Activated CD4-positive, alpha-beta T cell treated with anti-CD3 and anti-CD28 coated beads for 1 hour (primary cell): ENCODE measurements at places on chromosomes 13 and 19.

DNA sequence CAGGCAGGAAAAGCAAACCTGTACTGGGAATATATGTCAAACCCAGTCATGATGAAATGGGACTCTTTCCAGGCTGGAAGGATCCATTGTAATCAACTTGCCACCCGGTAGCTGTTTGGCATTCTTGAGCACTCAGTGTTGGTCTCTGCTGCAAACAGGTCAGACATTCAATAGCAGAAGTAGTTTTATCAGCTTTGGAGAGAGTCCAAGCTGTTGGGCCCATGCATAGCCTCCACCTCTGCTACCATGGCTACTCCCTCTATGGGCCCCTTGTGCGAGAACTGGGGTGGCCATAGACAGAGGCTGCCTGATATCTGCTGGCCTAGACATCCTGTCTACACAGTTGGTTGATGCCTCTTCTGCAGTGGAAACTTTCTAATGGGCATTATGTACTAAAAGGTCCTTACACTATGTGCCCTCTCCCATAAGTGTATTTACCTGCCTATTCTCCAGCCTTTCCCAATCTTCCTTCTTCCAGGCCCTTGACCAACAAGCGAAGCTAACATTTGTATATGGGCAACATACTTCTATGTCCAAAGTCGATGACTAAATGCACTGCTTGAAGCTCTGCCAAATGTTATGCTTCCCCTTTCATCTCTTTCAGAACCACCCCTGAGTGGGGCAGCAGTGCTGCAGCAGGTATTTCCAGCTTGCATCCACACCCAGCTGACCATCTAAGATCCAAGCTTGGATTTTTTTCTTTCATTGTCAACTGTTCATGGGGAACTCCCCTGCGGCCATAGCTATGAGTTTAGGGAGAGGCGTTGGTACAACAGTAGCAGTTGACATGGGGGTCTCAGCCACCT lies 5.3 kb upstream of the RNF6 start:
- no peak for DNase-seq

DNA sequence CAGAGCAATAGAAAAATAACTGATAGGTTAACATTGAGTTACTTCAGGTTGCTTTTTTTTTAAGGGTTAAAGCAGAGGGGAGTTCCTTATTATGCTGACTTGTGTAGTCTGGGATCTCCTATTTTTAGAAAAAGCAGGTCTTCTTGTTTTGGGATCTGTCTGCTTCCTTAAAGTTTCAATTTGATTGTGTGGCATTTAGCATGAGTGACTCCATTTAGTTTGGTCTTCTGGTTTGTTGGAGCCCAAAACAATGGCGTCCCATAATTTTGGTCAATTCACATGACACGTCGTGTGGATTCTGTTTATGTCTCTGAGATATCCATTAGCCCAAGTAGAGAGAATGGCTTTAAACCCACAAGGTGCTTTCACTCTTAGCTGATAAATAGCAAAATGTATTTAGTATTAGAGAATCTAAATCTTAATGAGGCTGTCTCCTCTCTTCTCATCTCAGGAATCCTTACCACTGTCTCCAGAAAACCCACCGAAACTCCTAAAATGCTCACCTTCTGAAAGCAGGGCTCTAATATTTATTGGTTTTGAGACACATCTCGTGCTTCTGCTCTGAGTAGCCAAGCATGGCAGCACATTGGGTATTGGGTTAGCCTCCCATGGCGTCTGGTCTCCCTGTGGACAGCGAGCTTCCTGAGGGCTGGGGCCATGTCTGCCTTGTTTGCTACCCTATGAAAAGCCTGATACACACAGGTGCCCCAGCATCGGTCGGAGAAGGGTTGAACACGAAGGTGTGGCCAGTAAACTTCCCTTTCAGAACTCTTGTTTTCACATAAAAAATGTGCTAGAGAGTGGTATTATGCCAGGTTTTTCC lies 67.2 kb upstream of the GPR183 start:
- DNase-seq = no peak

DNA sequence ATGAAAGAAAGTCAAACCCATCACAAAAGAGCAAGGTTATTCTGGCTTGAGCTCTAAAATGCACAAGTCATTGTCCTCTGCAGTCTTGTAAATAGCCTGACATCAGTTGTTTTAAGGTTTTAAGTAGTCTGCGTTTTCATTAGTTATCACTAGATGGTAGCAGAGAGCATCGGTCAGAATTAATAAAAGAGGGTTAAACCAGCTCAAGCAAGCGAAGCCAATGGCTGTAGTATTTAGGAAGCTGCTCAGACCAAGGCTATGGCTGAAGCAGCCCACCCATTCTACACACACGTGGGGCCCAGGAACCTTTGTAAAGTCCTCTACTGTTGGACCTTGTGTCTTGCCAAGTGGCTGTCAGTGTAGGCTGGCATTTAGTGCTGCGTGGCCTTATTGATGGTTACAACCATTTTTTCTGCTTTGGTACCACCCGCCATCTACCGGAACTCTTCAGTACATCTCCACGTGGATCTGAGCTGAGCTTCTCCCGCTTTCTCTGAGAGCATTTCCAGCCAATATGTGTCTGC lies 13.3 kb upstream of the ZNF57 start:
- DNase-seq = no peak

GRCh38 chr13:45928176-45928575 lies 76.6 kb upstream of the SIAH3 start:
- DNase-seq = no peak

GRCh38 chr13:21121616-21122015 lies 54.7 kb downstream of the SKA3 start:
- no peak for DNase-seq

DNA sequence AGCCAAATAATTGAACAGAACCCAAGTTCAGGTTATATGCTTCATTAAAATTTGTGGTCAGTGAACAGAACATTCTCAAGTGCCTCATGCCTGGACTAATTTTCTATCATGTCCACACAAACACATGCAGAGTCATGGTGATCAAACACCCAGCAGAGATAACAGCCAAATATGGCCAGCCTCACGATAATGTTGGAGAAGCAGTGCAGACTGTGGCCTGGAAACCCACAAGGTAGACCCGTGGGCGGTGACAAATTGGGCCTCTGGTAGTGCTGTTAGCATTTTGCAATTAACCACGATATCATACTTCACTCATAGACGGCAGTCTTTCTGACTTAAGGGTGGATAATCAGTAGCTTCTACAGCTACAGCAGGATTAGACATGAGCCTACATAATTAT lies 35.0 kb upstream of the VWA8 start:
- no peak for DNase-seq

DNA sequence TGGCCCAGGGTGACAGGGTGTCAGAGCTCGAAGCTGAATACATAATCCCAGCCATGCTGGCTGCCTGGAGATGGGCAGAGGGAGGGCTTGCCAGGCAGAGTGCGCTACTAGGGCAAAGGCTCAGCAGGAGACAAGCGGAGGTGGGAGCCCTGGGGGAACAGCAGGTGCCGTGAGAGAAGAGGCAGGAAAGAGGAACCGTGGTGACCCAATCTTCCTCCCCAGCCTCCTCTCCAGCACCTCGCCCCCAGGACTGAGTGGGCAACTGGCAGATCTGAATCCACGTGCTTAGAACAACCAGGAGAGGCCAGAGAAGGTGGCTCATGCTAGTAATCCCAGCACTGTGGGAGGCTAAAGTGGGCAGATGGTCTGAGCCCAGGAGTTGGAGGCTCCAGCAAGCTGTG lies 11.0 kb upstream of the CCL25 start:
- DNase-seq = no peak

GRCh38 chr13:94816256-94816655 lies 103.9 kb upstream of the SOX21 start:
- DNase-seq = no peak

DNA sequence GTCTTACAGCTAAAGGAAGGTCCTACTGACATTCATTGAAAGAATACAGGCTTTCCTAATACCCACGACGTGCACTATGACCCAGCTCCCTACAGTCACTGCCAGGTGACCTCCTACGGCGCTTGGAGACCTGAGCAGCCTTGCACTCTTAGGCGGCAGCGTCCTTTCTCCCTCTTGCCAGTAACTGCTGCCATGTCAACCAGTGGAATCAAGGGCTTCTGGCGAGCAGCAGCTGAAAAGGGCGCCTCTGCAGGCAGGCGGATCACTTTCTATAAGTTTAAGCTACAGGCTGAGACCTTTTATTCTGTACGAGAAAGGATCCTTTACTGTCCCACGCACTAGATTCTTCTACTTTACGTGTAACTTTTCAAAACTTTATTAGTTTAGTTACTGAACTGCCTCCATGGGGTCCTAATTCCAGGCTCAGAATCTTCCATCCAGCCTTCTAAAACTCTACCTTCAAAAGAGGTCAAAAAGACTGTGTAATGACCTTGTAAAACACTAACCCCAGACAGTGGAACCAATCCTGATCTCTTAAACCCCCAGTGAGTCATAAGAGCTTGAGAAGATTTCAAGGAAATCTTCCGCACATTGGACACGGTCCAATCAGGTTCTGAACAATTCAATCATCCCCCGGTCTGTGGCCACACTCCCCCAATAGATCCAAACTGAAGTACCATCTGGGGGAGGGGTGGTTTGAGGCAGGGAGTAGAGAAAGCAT lies 1.9 kb downstream of the KCTD12 start:
- DNase-seq = no peak

DNA sequence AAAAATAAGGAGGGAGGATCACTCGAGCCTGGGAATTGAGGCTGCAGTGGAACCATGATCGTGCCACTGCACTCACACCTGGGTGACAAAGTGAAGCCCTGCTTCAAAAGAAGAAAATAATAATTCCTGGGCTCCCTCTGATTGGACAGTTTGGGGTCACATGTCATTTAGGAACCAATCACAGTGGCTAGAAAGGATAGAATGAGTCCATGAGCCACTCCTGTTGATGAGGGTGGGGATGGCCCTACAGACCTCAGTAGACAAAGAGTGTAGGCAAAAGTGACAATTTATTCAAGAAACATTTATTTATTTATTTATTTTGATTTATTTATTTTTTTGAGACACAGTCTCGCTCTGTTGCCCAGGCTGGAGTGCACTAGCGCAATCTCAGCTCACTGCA lies 26.8 kb upstream of the ADGRE5 start:
- no peak for DNase-seq

GRCh38 chr19:12938779-12939601 lies 581 bp downstream of the CALR start:
- DNase-seq = no peak

GRCh38 chr13:42638886-42639285 lies 64.9 kb downstream of the TNFSF11 start:
- no peak for DNase-seq

GRCh38 chr19:33498391-33499000 lies 23.1 kb downstream of the PEPD start:
- no peak for DNase-seq

DNA sequence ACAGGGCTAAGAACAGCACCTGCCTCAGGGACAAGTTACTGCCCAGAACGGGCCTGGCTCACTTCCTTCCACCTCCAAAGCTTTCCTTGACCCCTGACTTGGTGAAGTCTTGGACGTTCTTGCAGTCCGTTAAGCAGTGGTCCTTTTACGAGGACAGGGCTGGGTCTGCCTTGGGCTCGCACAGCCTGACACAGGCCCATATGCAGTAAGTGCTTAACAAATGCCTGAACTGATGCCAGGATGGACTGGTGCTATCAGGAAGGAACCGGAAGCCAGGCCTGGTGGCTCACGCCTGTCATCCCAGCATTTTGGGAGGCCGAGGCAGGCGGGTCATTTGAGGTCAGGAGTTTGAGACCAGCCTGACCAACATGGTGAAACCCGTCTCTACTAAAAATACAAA lies 1.8 kb upstream of the PLK5 start:
- no peak for DNase-seq

- DNase-seq = no peak
Measured at GRCh38 chr13:87942205-87942604, 271.0 kb downstream of the SLITRK5 start.
